T-helper 22 cell (primary cell): ENCODE measurements at places on chromosomes 1 and 21.

DNA sequence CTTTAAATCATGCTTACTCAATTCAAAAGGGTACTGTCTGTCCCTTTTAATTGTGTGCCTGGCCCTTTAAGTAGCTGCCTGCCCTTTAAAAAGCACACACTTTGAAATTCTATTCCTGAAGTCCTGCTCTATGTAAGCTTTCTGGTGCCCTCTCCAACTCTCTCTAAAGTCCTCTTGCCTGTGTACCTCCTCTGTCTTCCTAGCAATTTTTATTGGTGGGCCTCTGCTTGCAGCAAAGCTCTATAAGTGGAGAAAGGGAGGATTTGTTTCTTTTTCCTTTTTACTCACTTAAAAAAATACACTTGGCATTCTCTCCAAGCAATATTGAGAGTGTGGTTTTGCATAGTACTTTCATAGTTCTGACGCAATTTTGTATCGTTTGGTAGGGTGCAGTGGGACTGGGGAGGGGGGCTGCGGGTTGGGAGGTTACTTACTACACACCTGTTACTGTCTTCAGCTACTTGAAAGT is 135.4 kb downstream of the LMO4 start:
- DNase-seq, result no peak

DNA sequence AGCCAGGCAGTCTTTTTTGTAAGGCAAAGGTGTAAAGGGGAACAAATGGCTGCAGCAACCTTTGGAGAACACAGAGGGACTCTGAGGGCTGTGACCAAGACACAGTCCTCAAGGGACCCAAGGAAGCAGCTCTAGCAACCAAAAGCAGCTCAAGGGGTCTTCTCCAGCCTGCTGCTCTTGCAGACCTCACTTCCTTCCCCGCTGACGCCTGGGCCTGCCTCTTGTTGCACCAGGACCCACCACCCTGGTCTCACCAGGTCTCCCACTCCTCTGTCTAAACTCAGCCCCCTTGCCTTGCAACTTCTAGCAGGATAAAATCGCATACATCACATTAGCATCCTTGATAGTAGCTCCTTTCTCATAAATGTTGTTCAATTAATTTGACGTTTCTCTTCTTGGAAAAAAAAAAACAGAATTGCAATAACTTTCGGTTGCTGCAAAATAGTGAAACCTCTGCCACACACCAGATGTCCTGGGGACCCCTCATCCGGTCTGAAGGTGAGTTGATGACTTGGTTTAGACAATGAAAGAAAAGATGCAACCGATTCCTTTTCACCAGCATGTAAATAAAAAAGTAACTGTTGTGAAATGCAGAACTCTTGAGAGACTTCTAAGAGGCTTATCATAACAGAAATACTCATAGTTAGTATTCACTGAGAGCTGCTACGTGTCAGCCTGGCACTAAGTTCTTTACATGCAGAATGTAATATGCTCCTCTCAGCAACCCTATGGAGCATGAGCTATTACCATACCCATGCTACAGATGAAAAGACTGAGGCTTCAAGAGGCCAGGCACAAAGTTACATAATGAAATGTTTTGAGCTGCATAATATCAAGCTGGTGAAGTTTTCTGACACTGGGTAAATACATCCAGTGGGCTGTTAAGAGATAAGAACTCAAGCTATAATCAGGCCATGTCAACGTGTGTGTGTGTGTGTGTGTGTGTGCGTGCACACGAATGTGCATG is 58.5 kb downstream of the UMODL1 start:
- DNase-seq, result no peak

DNA sequence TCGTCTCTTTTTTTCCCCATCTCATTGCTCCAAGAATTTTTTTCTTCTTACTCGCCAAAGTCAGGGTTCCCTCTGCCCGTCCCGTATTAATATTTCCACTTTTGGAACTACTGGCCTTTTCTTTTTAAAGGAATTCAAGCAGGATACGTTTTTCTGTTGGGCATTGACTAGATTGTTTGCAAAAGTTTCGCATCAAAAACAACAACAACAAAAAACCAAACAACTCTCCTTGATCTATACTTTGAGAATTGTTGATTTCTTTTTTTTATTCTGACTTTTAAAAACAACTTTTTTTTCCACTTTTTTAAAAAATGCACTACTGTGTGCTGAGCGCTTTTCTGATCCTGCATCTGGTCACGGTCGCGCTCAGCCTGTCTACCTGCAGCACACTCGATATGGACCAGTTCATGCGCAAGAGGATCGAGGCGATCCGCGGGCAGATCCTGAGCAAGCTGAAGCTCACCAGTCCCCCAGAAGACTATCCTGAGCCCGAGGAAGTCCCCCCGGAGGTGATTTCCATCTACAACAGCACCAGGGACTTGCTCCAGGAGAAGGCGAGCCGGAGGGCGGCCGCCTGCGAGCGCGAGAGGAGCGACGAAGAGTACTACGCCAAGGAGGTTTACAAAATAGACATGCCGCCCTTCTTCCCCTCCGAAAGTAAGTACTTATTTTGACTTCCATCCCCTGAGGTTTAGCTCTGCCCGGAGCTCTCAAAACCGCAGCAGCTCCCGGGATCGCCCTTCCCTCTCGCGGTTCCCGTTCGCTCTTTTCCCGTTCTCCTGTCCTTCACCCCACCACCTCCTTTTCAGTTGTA is 1.5 kb downstream of the TGFB2 start:
- DNase-seq, result no peak

- DNase-seq, result no peak
Observed at GRCh38 chr1:55512466-55512865, 297.3 kb upstream of the USP24 start.

DNA sequence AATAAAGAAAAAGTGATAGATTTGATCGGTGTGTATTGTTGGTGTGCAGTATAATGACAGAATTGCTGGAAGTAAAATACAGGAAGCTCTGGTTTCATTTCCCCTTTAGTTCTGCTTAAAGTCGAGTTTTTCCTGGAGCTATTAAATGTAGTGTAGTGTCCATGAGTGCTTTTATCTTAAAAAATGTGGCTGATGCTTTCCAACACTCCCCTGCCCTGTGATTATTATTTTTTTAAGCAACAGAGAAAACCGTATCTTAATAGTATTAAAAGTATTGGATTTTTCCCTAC is 1.1 kb downstream of the LGALS8 start:
- DNase-seq, result no peak

DNA sequence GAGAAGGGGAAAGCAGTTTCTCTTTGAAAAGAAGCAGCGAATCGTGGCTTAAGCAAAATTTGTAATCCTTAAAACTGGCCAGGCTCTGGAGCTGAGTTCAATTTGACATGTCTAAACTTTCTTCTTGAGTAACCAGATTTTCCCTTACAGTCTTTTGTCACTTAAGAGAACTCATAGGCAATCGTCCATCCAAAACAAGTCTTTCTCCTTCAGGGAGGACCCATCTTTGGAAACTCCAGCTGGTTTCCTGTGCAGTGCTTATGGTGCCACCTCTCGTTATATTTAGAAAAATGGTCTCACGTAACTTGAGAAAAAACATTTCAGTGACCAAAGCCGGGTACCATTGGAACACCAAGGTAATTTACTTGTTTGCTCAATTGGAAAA is 1.8 kb upstream of the PTTG1IP start:
- no peak for DNase-seq

- no peak for DNase-seq
Observed at GRCh38 chr1:9078752-9079500, 9.5 kb upstream of the SLC2A5 start.

GRCh38 chr1:47418681-47419325 is 2.7 kb downstream of the FOXE3 start:
- DNase-seq, result no peak

GRCh38 chr1:17594690-17595601 is 55.4 kb downstream of the ARHGEF10L start:
- no peak for DNase-seq

- DNase-seq, result no peak
Observed at GRCh38 chr1:101704895-101705294, 291.8 kb downstream of the OLFM3 start.

GRCh38 chr1:44693159-44693558 is 18.6 kb downstream of the ARMH1 start:
- no peak for DNase-seq

- no peak for DNase-seq
Observed at GRCh38 chr1:237671935-237672334, 218.8 kb downstream of the ZP4 start.

- no peak for DNase-seq
Observed at GRCh38 chr1:201885531-201886075, 3.1 kb upstream of the SHISA4 start.

- no peak for DNase-seq
Observed at GRCh38 chr1:214004014-214004413, 16.2 kb downstream of the PROX1 start.

DNA sequence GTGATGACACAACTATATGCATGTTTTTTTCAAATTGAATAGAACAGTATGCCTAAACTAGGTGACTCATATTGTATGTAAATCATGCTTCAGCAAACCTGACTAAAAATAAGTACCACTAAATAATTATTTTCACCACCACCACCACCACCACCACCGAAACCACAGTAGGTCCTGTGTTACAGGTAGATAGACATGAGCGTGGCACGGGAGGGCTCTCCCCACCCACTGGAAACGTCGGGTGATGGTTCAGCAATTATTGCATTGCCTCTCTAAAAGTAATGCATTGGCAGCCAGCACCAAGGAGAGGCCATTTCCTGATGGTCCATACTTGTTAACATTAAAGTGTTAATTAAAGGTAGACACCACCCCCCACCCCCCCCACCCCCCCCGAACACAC is 297.0 kb upstream of the NCAM2 start:
- DNase-seq, result no peak

DNA sequence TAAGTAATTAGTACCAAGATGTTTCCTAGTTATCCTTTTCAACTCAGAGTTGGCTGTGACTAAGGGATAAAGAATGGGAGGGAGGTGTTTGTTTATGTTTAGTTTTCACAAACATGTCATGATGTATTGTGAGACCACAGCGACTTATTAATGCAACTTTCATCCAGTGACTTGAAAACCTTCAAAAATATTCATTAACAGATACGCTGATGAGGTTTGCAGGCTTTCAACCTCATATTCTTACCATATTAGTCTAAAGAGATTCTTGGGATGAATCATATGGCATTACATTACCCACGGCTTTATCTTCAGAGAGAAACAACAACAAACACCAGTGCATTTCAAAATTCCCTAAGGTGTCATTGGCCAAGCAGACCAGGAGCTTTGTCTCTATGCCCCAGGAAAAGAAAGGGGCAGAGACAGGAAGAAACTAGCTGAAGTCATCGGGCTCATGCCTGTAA is 36.4 kb downstream of the PALMD start:
- no peak for DNase-seq

DNA sequence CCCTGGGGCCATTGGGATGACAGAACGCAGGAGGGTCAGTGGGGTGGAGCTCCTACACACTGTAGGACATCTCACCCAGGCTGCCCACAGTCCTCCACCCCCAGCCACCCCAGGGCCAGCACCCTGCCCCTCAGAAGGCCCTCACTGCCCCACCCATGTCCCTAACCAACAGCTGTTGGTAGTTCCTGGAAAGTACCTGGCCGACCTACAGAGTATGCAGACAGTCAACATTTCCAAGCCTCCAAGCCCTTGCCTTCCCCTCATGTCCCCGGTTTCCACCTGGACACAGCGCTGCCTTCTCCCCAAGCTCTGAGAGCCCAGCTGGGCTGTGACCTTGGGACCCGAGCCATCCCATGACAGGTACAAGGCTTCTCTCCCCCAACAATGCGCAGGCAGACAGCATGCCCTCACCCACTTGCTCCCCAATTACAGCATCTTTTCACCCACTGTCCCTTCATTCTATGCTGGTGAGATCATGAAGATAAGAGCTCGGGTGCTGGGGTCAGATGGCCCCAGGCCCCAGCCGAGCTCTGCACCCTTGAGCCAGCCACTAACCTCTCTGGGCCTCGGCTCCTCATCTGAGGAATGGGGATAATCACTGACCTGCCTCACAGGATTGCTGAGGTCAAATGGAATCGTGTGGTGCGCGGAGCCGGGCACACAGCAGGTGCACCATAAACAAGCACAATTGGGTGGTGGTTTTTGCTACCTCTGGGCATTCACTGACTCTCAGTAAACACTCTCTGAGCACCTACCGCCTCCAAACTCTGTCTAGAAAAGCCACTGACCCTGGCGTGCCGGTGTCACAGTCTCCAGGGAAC is 11.2 kb downstream of the LAPTM5 start:
- no peak for DNase-seq

DNA sequence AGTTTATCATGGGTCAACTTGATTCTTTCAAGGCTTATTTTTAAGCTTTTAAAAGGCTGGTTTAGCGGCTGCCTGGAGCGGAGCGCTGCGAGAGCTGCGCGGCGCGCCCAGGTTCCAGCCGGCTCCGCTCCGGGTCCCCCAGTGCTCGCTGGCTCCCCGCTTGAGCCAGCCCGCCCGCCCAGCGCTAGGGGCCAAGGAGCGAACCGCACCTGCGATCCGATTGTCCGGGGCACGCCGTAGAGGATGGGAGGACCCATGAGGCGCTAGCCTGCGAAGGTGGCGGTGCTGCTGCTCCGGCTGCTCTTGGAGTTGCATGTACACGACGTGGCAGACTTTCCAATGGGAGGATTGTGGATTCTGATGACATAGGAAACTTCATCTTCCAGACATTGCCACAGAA is 9.9 kb upstream of the CFHR4 start:
- no peak for DNase-seq

DNA sequence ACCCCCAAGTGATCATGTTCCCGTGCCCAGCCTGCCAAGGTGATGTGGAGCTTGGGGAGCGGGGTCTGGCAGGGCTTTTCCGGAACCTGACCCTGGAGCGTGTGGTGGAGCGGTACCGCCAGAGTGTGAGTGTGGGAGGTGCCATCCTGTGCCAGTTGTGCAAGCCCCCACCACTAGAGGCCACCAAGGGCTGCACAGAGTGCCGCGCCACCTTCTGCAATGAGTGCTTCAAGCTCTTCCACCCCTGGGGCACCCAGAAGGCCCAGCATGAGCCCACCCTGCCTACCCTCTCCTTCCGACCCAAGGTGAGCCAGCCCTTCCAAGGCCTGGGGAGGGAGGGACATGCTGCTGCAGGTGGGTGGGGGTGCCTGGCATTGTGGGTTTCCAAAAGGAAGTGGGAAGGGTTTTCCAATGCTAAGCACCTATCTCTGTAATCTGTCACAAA is 2.3 kb downstream of the TRIM46 start:
- no peak for DNase-seq

DNA sequence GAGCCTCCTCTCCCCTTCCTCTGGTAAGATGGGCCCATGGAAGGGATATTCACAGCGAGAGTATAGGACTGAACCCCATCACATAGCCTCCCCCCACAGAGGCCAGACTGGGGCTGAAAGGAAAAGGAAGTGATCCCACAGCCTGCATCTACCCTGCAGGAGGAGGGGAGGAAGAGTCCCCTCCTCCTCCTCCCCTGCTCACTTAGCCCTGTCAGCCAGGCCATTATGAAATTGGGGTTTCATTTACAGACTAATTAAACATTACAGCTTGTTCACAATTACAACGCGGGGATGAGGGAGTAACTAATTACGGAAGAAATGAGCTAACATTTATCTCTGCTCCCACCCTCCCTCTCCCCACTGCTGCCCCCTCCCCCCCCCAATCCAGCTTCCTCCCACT is 25.4 kb downstream of the DMAP1 start:
- DNase-seq, result no peak

GRCh38 chr1:12502336-12503109 is 115.5 kb downstream of the DHRS3 start:
- DNase-seq, result no peak

GRCh38 chr1:173002891-173003838 is 47.6 kb downstream of the TNFSF18 start:
- DNase-seq, result no peak
